Activated CD4-positive, alpha-beta memory T cell treated with anti-CD3 and anti-CD28 coated beads for 36 hours (primary cell): ENCODE measurements at places on chromosomes 3 and 15. TPM values are rescaled to one million over a fixed set of nuclear protein-coding genes. Genes with fewer than 3 reads are reported as not detected.

GRCh38 chr3:159947220-159947619 lies 41.4 kb upstream of the IL12A start:
- DNase-seq, result no peak

Gene DIS3L
- total RNA-seq, result 23.5 TPM

Gene GPR27
- 1.2 TPM for total RNA-seq

DNA sequence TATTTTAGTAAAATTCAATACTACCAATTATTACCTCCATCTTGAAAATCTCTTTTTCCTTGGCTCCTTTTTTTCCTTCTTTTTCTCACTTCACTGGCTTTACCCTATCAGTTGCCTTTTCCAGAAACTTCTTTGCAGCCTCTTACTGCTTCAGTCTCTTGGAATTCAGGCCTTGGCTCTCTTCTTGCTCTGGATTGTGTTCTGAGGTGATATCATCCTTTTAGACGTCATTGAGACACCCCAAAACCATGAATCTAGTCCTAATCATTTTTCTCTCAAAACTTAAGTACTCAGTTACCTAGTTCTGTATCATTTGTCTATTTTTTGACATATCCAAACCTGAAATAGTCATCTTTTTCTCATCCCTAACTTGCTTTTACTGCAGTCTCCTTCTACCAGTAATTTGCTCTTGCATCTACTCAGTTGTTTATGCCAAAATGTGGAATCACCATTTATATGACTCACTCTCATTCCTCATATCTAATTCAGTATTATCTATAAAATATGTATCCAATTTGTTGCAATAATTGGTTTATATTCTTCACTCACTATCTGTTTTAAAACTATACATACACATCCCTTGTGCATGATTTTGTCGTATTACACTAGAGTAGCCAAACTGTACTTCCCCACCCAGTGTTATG lies 703.2 kb upstream of the CCDC54 start:
- DNase-seq, result no peak

Gene SNX33
- 3.2 TPM for total RNA-seq

Gene ANKRD63
- not detected for total RNA-seq

Gene ULK3
- total RNA-seq, result 51.4 TPM

Gene FILIP1L
- 0.17 TPM for total RNA-seq

DNA sequence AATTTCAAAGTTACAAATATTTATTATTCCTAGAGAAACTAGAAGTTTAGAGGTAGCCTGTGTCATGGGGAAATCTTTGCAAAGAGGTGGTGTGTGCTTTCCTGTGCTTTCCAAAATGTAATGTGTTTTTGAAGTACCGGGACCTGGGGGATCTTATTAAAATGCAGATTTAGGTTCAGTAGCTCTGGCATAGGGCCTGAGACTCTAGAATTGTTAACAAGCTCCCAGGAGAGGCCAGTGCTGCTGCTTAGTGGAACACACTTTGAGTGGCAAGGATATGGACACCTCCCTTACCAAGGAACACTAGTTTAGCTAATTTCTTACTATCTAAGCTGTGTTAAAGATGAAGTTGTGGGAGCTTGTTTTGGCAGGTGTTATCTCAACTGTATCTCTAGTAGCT lies 428.9 kb downstream of the VGLL3 start:
- DNase-seq, result no peak

- no peak for DNase-seq
Observed at GRCh38 chr15:29278436-29279105, 8.9 kb upstream of the NSMCE3 start.
